NCI-H1417 treated with DMSO at 0.1 percent for 48 hours (cell line): ENCODE measurements at places on chromosomes 4 and X.

- DNase-seq, result no peak
Observed at GRCh38 chr4:138458751-138459150, 216.6 kb upstream of the SLC7A11 start.

GRCh38 chrX:132367984-132368383, 120.9 kb downstream of the MBNL3 start:
- DNase-seq, result no peak

- no peak for DNase-seq
Observed at GRCh38 chr4:5940470-5941203, 47.8 kb upstream of the CRMP1 start.

DNA sequence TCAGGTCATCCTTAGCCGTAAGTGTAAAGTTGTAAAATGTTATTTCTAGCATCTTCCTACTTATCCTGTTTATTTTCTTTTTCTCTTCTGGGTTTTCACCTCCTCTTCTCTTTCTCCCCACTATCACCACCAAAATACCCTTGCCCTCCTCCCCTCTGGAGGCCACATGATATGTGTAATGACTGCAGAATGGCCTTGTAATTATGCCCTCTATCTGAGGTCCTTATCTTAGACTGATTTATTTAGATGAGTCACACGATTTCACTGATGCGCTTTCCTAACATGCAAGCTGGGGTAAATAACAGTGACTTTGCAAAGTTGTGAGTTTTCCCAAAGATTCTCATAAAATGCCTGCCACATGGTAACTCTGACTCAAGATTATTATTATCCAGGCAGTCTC, 231.8 kb upstream of the GPRIN3 start:
- no peak for DNase-seq

DNA sequence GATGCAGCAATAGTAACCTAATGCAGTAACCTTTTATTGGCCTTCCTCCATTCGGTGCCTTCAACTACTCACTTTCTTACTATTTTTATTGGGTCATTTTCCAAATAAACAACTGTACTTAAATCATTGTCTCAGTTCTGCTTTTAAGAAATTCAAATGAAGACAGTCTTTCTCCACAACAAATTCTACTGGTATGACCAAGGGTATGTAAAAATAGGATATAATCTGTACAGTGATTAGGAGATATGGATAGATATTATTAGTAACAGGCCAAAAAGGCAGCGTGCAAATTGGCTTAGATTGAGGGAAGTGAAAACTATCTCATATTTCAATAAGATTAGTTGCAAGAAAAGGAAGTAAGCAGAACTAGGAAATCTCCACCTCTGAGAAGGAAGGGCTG, 177.4 kb upstream of the PPP1R2C start:
- no peak for DNase-seq

DNA sequence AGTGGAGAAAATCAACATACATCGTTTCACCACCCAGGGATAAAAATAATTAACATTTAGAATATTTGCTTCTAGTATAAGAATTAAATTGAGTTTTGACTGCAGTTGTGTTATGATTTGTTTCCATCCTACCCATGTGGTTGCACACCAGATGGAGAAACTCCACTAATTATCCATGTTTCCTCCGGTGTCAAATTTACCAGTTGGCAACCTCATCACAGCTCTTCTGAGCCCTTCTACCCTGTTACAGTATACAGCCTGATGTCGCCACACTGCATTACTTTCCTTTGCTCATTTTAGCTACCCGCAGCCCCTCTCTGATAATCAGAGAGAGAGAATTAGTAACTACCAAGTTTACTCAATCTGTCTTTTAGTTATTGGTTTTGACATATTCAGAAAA, 411.2 kb downstream of the DTHD1 start:
- DNase-seq, result no peak

GRCh38 chrX:981791-982626, 230.4 kb downstream of the CRLF2 start:
- DNase-seq, result no peak
